ENCODE measurements at places on chromosomes 6 and 20.

GRCh38 chr6:31305703-31306219 is 33.9 kb upstream of the HLA-C start:
- DNase-seq, result no peak

GRCh38 chr20:21609221-21609620 is 95.4 kb upstream of the NKX2-2 start:
- DNase-seq, result no peak

- DNase-seq, result no peak
Measured at GRCh38 chr6:133062077-133062476, 179.1 kb upstream of the EYA4 start.

DNA sequence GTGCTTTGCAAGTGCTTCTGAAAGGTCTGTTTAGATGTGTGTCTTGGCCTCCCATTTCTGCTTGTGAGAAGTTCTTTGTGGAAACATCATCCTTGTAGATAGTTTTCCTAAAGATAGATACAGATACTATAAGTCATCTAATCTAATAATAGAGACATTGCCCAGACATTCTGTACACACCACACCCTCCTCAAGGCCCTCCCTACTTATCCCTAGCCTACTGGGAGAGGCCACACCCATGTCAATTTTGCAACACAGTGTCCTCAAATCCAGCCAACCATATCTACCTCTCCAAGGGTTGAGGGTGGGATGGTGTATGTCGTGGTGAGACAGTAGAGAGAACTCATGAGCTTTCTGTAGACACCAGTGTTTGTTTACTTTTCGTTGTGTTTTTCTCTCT is 6.2 kb downstream of the KDM1B start:
- no peak for DNase-seq

DNA sequence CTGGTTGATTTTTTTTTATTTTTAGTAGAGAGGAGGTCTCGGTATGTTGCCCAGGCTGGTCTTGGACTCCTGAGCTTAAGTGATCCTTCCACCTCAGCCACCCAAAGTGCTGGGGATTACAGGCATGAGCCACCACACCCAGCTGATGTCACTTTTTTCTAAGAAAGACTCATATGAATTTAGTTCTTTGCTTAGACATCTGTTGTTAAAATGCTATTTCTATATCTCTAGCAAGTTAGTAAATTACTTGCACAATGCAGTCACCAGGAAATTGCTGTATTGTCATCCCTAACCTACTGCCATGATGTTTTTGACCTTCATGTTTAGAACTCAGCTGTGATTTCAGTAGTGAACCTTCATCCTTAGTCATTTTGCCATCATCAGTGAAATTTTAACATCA is 5.7 kb downstream of the KDM1B start:
- DNase-seq, result no peak

GRCh38 chr6:40923326-40923725 is 115.7 kb downstream of the UNC5CL start:
- no peak for DNase-seq

DNA sequence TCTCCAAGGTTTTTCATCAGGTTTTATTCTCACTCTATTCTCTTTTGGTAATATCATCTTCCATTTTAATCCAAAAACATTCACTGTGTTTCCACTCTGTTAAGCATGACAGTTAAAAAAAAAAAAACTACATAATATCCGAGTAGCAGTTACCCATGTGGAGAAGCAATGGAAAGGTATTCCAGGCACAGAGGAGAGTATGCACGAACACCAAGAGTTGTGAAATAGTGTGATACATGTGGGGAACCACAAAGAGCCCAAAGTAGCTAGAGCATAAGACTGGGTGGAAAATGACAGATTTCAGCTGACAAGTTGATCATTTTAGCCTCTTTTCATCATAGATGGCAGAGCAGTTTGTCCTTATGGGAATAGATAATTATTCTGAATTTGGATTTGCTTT is 19.9 kb upstream of the FBXL4 start:
- no peak for DNase-seq

DNA sequence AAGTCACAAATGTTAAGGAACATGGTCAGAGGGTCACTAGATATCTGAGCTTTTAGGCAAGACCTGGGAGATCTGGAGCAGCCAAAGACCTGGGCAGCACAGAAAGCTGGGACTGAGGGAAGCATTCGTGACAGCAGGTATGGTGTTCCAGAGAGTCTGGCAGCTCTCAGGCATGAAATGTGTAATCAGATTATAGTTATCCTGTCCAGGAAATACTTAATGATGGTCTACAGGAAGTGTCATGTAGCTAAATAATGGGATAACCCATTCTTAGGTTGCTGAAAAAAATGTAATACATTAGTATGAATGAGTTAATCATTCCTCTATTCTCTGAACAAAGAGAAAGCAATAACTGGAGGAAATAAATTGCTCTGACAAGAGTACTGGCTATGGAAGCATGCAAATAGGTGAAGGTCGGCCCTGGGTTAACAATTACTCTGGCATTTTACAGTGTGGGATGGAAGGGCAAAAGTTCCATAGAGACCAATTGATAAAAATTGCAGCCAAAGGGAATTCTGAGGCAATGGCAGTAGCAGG is 740.5 kb downstream of the CBLN4 start:
- no peak for DNase-seq

GRCh38 chr20:1702855-1703254 is 45.3 kb upstream of the SIRPG start:
- no peak for DNase-seq

GRCh38 chr6:169932491-169932890 is 181.1 kb downstream of the ERMARD start:
- no peak for DNase-seq

GRCh38 chr20:62921119-62921687 is 5.1 kb downstream of the DIDO1 start:
- no peak for DNase-seq

DNA sequence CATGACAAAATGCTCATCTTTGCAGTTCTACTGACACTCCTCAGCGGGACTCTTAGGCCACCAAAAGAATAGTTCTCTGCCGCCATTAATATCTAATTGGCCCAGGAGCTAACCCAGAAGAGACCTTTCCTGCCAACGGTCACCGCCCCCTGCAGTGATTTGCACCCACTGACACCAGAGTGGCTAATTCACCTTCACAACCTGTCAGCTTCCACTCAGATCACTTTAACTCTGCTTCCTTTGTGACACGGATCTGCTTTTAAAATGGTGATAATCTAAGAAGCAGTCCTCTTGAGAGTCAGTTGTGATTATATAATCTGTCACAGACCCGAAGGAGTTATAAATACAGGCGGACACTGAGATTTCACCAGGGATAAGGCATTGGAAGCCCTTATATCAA is 172.8 kb downstream of the FRK start:
- no peak for DNase-seq

DNA sequence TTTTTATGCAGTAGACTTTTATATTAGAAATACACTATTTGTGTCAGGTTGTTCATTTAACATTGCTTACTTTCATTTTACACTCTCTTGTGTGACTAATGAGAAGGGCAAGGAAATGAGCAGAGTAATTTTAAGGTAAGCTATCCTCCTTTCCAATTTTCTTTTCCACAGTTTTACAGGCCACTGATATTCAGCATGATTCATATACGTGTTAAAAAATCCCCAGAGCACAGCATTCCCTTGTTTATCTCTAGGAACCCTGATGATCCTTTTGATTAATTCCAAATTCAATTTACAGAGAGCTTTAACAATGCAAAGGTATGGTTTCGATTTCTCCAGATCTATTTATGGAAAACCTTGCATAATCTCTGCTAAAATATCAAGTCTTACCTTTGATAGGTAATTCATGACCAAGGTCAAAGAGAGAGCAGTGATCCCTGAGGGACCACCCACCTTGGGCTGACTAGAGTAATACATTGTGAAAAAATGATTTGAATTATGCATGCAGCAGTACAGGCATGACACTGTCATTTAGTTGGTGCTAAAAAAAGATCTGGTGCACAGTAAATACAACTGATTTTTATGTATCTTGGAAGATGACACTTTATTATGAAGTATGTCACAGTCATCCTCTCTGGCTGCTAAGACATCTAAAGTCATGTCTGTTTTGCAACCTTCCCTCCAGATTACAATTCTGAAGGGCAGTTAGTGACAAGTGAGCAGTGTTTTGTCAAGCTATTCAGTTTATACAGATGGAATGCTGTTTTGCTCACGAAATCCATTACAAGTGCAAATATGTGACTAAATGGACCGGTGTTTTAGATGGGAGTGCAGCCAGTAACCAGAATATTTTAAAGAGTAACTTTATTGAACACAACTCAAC is 736.6 kb downstream of the EPHA7 start:
- no peak for DNase-seq

- no peak for DNase-seq
Measured at GRCh38 chr6:56677559-56677958, 34.9 kb upstream of the DST start.

GRCh38 chr6:130047088-130047995 is 29.0 kb downstream of the L3MBTL3 start:
- no peak for DNase-seq

- DNase-seq, result no peak
Measured at GRCh38 chr6:146878168-146878951, 279.6 kb downstream of the ADGB start.

DNA sequence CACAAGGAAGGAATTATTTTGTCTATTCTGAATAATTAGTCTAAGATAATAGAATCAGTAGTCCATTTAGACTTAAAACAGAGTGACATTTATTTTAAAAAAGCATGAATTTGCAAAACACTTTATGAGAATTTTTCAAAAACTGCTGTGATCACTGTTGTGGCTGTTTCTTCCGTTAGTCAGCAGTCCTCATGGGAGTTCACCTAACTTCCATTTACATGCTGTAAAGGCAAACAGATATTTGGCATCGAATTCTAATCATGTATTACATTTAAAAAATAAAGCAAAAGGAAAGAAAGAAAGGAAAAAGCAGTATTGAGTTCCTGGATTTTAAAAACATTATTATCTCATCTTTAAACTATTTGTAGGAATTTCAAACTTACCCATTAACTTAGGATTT is 111.8 kb downstream of the MTHFD1L start:
- DNase-seq, result no peak

DNA sequence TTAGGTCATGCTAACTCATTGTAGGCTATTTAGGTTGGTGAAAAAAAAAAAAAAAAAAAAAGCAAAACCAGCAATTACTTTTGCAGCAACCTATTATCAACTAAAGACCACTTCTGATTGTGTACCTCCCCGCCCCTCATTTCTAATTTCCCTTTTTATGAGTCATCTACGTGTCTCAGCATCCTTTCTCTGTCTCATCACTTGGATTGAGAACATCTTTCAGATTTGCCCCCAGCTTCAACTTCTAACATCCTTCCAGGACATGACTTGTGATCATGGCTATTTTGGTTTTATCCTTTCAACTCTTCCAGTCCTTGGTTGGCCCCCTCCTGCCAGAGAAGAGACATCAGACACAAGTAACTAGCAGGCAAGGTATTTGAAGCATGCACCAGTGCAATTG is 156.7 kb upstream of the CCN2 start:
- DNase-seq, result no peak

GRCh38 chr20:12673352-12673751 is 335.4 kb upstream of the SPTLC3 start:
- no peak for DNase-seq

DNA sequence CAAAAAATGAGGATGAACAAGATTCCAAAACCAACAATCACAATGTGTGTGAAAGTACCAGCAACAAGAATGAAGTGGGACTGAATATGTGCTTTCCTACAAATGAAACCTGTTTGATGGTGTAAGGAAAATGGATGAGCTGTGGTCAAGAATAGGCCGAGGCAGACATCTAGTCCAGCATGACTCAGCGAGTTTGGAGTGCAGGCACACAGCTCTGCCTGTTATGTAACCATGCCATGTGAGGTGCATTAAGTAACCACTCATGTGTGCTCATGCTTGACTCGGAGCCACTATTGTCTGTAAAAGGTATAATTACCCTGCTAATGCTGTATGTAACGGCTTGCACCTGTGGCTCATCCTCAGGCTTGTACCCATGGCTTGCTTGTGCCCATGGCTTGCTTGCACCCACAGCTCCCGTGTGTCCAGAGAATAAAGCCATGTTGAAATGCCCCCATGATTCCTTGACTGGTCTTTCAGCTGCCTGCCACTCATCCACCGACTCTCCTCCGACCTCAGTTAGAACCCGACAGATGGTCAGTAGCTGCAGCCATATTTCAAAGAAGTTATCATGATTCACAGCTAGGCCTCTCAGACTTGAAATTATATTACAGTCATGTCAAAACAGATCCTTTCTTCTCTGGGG is 98.7 kb downstream of the BACH2 start:
- DNase-seq, result no peak

DNA sequence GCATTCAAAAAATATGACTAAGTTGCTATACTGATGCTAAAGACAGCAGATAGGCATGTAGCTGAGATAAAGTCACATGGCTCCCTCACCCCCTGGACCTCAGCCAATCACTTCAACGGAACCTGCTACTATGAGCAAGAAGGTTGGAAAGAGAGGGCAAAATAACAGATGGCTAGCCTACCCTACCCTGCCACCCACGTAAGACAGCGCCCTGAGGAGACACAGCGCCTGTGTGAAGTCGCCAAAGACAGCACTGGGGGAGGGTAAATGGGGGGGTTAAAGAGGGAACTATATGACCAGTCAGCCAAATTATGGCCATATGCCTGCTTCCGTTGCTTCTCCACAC is 163.2 kb downstream of the RALGAPA2 start:
- no peak for DNase-seq

DNA sequence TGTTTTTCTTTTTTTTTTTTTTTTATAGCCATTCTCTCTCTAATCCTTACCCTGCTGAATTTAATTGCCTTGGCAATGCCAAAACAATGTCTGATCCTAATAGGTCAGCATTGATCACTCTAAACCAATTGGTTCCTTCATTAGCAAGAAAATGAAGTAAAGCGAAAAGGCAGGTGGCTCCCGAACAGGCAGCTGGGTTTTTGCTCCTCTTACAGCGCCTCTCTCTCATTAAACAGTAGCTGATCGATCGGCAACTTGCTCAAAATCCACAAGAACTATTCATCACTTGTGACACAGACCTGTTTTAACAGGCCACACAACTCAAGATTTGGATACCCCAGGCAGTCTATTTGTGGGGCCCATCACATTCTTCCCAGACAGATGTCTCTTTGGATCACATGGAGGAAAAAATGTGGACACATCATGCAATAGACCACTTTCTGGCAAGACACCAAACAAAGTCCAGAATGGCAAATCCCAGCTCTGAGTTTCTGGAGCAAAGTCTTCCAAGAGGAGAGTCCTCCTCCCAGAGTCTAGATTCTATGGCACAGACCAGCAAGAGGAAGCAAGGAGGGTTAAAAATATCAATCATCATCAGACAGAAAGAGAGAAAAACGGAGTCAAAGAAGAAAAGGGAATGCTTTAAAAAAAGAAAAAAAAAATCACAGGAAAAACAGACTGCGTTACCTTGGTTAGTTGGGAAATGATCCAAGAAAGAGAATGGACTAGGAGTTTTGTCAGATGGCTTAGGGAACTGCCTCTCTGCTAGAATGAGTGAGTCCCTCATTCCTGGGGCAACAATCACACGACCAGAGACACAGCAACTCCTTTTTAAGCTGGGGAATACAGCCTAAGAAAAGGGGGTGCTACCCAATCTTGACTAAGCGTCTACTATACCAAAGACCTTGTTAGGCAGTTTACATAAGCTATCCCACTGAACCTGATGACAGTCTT is 247.8 kb downstream of the BTBD9 start:
- DNase-seq, result no peak
